ENCODE measurements at places on chromosomes 12 and 14.

GRCh38 chr12:103687253-103687652 lies 100.2 kb downstream of the STAB2 start:
- no peak for DNase-seq

DNA sequence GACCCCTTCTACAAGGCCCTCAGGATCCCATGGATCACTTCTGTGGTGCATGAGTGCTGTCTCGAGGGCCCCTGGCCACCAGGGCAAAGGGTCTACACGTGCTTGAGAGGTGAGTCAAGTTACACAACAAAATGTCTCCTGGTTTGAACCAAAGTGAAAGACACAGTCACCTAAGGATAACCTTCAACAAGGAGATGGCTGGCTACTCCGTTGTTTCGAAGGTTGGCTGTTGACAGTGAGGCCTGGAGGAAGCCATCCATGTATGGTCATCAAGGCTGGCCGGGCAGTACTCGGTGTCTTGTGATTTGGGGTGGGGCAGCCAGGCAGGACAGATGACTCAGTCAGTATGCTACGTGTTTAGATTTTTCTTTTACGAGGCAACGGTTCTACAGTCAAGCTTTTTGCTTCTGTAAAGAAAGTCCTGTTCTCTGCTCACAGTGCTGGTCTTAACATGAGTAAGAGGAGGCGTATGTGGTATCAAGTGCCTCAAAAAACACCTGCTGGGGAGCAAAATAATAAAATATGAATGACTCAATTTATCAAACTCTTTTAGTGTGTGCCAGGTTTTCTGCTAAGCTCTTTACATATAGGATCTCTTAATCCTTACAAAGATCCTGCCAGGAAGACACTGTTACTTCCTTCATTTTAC lies 18.0 kb upstream of the NT5DC3 start:
- no peak for DNase-seq

DNA sequence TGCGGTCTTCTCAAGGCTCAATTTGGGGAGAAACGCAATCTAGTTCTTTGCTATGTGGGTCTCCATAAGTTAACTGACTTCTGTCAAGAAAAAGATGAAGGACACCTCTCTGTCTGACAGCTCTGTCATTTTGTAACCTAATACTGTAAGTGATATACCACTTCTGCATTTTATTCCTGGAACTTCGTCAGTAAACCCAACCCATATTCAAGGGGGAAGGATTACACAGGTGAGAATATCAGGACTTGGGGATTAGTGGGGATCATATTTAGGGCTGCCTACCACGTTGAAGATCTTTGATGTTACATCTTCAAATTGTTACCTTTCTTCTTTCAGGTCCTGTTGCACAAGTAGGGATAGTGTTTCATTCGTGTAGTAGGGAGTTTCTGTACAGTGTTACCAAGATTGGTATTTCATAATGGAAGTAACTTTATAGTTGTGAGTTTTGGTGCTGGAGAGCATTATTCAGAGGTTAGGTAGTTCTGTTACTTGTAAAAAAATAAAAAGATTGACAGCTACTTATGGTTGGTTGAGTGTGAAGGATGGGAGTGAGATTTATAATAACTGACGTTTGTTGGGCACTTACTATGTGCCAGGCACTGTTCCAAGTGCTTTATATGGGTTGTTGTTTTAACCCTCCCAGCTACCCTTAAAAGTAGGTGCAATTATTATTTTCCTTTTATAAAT lies 1.6 kb downstream of the TMEM260 start:
- DNase-seq: no peak

DNA sequence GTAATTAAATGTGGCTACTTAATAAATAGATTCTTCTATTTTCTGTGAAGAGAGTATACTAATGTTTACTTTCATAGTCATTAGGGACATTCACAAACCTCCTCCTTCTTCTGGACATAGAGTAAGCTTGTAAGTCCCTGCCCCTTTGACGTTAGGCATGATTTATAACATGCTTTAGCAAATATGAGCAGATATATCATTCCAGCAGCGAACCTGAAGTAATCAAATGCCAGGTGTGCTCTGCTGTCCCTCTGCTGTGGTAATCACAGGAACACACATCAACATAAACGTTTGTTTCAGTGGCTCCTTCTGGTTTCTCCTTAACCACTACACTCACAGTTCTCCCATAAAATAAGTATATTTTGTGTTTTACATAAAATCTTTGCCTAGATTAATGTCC lies 961.8 kb downstream of the FLRT2 start:
- DNase-seq: no peak

GRCh38 chr12:58930770-58931324 lies 10.5 kb upstream of the LRIG3 start:
- no peak for DNase-seq

DNA sequence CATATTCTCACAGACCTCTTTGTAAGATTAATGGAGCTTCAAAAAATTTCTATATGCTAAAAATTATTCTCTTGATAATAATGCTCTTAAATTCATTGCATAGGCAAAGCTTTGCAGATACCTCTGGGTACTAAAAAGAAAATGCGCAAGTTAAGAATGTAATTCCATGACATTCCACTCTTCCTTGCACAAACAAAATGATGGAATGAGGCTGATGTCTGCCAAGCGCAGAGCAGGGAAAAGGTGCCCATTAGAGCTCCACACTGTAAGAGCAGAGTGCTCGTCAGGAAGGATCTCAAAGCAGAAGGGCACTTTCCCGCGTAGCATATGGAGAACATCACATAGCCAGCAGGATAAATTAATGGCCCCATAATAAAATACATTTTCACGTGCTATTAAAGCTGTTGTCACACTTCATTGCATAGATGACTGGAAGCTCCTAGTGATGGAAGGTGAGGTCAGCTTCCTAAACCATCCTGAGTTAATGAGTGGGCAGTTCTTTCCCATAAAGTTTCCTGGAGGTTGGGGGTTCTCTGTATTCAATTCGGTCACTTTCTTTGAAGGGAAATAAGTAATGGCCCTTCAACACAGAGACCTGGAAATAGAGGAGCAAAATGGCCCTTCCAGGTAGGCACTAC lies 1058.9 kb downstream of the GALC start:
- no peak for DNase-seq

DNA sequence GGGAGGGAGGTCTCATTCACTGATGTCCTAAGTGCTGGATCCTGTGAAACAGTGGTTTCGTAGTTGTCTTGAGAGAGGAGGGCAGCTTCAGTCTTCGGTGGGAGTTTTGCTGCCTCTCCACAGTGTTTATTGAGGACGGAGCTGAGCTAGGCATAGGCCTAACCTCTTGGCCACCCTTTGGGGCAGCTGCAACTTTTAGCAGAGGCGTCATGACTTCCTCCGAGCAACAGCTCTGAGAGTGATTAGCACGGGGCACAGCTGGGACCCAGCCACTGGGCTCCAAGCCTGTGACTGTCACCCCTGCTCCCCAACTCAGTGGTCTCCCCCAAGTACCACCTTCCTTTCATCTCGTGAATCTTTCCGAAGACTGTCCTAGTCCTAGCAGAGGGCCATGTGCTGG lies 139.9 kb upstream of the NCOR2 start:
- no peak for DNase-seq

GRCh38 chr14:54771411-54772027 lies 131.1 kb downstream of the GCH1 start:
- DNase-seq: no peak

DNA sequence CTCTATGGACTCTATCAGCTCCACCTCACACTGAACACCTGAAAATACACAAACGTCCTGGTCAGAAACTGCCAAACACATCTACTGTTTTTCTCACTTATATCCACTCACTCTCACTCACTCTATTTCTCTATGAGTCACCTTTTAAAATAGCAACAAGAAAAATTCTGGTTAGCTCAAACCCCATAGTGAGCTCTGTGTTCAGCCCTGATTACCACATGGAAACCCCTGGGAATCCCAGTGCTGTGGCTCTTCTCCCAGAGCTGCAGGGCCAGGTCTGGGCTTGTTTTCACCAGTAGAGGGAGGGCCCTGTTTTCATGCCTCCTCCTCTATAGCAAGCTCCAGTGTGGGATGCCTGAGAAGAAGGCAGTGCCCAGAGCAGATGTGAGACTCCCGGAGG lies 1126.1 kb downstream of the TMEM121 start:
- no peak for DNase-seq

GRCh38 chr12:53481939-53482586 lies 17.2 kb downstream of the MAP3K12 start:
- peak; percentile 74 for DNase-seq

DNA sequence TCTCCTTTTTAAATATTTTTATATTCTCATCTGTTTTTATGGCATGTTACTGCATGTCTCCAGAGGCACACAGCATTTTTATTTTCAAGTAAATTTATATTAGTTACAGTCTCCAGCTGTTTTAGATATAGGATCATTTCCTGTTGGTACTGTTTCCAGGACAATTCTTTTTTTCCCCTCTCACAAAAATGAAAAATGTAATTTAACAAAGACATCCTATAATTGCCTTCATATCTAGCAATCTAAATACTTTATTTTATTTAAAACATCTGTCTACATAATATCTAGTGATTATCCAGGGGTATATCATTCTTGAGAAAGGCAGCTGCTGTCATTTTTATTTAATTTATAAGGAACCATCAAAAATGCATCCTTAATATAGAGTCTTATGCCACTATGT lies 272.4 kb upstream of the NPAS3 start:
- no peak for DNase-seq

DNA sequence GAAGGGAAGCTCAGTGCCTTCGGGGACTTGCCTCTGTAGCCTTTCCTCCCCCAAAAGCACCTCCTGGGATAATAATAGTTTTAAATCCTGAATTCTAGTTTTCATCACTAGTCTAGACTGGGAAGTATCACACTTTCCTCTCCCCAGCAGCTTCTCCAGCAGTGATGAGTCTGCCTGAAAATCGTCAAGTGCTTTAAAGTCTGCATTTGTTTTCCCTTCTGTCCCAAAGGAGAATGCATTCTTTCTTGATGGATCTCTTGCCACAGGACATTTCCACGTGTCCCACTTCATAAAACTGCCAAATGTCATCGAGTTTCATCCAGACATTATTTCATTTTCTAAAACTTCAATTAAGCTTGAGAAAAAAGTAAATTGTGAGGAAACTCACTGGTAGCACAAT lies 15.0 kb downstream of the CSRP2 start:
- DNase-seq: no peak

DNA sequence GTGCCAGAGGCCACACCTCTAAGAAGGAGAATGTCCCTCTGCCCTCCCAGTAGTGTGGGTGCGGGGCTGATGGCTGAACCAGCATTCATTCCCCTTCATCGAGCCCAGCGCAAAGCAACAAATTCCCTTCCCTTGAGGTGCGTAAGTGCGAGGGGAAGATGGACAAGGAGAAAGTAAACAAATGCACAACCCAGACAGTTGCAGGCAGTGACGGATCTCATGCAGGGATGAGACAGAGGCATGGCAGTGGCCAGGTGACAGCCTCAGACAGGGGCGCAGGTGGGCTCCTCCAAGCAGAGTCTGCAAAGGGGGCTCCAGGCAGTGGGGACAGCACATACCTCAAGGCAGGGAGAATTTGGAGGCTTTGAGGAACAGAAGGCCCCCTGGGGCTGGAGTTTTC lies 2.3 kb upstream of the MYL2 start:
- no peak for DNase-seq

DNA sequence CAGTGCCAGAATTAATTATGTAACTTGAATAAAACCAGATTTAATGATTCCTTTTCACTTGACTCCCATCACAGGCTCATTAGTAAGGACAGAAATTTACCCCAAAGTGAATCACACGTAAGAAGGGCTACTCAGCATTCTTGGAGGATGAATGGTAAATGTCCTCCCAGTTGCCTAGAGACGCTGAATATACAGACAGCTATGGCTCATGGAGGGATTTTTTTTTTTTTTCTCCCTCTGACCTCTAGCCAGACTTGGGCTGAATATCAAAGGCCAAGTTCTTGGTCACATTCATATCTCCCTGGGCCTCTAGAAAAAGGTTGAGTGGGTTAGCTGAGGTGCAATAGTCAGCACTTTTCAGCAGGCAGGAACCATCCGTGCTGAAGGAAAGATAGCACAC lies 77.5 kb downstream of the PHLDA1 start:
- no peak for DNase-seq

- peak; percentile 35 for DNase-seq
Measured at GRCh38 chr12:51951843-51952722, 584 bp downstream of the ACVR1B start.

- no peak for DNase-seq
Measured at GRCh38 chr12:57454566-57455373, at the start of gene INHBE. TSS of gene INHBE (plus strand) at chr12:57455307. CDS start at chr12:57455537, 230 bp downstream.

DNA sequence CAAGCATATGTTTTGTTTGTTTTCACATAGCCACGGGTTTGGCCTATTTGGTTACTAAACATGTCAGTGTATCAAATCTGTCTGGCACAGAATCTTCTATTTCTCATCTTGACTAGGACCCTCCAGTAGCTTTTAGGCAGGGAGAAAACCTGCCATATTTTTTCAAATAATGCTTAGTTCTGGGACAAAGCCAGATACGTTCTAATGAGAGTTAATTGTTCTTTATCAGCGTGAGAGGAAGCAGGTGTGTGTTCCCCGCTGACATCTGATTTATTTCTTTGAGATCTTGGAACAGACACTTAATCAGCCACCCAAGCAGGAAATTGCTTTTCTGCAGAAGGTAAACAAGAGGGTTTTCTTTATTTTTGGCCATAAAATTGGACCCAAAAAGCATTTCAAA lies 54.8 kb downstream of the GOLGA5 start:
- DNase-seq: peak; percentile 69

- no peak for DNase-seq
Measured at GRCh38 chr14:37170237-37170636, 2.2 kb downstream of the SLC25A21 start.

DNA sequence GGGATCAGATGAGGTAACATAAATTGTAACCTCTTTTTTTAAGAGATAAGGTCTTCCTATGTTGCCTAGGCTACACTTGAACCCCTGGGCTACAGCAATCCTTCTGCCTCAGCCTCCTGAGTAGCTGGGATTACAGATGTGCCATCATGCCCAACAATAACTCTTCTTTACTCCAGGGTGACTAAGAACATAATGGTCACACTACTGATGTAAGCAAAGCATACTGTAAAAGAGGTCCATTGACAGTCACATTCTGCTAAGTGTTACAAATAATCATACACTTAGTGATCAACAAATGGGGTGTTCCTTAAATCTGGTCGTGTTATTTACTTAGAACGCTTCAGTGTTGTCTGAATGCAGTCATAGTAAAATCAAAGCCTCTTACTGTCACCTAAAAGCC lies 68.9 kb downstream of the EPS8 start:
- no peak for DNase-seq

DNA sequence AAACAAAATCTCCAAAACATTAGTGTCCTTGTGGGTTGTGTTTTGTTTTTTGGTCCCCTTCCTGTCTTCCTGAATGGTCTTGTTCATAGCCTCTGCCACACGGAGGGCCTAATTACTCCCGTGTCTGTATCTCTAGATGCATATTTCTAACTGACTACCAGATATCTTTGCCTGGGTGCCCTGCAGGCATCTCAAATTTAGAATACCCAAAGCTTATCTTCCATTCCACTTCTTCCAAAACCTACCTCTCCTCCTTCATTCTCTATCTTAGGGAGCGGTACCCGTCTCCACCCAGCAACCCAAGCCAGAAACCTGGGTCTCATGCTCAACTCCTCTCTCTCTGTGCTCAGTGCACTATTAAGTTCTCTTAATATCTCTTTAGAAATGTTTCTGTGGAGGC lies 10.9 kb upstream of the METAP2 start:
- DNase-seq: no peak

GRCh38 chr12:103881261-103881660 lies 40.2 kb upstream of the NT5DC3 start:
- DNase-seq: no peak
